ENCODE measurements at places on chromosomes 3 and 15.

- no peak for DNase-seq
Measured at GRCh38 chr3:129112308-129113052, 9.1 kb downstream of the RAB43 start.

GRCh38 chr3:141237701-141238521 is 6.3 kb downstream of the PXYLP1 start:
- no peak for DNase-seq

DNA sequence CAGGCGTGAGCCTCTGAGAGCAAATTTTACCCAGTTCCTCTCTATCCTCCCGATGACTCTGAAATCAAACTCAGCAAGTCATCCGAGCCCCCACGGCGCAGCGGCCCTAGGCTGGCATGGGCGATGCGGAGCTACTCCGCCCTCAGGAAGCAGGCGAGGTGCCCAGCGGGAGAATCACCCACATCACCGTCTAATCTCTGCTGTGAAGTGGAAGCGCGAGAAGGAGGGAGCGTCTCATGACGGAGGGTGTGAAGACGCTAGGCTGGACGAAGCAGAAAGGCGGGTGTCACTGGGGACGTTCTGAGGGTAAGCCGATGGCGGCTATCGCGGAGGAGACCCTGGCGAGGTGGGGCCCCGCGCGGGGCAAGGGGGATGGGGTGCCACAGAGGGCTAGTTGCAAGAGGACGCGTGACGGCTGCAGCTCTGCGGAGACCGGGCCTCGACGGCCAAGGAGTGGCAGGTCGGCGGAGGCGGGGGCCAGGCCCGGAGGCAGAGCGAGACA is 9.1 kb upstream of the GNAI2 start:
- DNase-seq, result no peak

DNA sequence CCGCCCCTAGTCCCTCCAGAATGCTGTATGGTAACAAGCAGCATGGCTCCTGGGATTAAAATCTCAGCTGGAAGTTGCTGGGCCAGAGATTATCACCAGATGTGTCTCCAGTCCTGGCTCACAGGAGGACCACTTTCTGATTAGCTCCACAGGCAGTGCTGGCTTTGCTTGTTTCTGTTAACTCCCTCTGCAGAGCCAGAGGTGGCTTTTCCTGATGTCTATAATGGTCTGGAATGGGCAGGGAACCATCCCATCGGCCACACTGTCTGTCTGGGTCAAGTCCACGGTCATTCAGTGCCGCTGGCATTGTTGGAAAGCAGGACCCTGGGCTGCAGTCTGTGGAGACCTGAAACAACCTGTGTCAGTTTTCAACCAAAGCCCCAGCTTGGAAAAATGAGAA is 119.6 kb upstream of the CTDSPL start:
- DNase-seq, result no peak

DNA sequence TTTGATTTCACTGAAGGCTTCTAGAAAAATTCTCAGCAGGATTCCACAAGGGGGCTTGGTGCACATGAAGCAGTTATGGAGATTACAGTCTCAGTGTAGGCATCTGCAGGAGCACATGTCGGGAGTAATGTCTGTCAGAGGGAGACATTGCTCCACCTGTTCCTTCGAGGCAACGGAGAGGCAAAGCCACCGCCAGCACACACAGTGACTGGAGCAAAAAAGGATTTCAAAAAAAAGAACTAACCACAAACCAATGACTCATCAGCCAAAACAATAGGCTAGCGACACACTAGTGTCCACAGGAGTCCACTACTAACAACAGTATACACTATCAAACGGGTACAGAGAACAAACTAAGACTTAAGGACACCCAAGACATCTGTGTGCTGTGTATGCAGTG is 68.9 kb downstream of the NPTN start:
- no peak for DNase-seq

- DNase-seq, result no peak
Measured at GRCh38 chr3:125105116-125105515, 49.3 kb upstream of the HEG1 start.

DNA sequence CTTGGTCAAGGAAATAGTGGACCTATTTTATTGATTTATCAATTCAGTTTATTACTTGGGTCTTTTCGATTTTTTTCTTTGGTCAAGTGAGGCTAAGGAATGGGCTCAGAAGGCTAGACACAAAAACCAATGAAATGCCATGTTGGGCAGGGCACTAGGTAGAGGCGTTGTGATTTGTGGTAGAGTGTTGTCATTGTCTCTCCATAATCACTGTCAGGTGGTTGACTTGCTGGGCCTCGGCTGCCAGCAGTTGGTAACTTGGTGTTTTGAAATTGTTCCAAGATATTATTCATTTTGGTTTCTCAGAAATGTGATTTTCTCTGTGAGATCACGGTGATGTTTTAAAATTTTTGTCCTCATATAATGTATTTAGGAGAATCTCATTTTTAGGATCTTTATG is 173.6 kb downstream of the KLHL25 start:
- DNase-seq, result no peak

DNA sequence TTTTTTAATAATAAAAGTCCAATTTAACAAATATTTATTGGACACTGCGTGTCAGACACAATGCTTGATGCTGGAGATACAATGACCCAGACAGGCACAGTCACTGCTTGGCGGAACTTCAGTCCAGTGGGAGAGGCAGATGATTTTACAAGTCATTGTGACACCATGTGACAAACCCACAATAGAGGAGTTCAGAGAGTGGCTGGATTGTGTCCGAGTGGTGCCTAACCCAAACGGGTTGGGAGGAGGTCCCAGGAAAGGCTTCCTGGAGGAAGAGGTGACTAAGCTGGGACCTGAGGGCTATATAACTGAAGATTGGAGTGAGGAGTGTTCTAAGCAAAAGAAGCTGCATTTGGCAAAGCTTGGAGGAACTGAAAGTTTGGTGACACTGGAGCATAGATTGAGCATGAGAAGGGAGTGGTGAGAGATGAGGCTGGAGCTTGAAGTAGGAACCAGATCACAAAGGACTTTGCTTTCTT is 41.4 kb downstream of the CRTC3 start:
- DNase-seq, result peak; percentile 36

GRCh38 chr15:95263751-95264150 is 1032.4 kb downstream of the MCTP2 start:
- DNase-seq, result no peak

DNA sequence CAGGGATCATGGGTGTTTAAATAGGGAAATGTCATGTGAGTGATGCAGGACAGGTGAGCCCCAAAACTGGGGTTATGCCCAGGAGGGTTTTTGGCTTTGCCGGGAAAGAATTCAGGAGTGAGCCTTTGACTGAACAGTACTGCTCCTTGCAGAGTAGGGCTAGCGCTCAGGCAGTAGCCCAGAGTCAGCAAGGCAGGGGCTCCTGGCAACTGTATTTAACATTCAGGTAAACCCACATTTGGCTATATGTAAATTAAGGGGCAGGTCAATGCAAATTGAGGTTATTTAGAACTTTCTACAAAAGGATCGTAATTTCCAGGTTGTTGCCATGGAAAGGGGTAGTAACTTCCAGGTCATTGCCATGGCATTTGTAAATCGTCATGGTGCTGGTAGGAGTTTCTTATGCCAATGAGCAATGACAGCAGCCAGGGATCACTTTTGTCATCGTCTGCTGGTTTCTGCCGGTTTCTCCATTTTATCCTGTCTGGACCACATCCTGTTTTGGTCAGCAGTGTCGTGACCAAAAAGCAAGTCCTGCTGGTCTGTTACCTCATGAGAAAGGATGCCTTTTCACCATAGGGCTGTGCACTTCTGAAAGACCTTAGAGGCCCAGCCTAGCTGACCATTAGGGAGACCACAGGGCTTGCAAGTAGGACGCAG is 24.3 kb downstream of the MTHFS start:
- DNase-seq, result no peak

DNA sequence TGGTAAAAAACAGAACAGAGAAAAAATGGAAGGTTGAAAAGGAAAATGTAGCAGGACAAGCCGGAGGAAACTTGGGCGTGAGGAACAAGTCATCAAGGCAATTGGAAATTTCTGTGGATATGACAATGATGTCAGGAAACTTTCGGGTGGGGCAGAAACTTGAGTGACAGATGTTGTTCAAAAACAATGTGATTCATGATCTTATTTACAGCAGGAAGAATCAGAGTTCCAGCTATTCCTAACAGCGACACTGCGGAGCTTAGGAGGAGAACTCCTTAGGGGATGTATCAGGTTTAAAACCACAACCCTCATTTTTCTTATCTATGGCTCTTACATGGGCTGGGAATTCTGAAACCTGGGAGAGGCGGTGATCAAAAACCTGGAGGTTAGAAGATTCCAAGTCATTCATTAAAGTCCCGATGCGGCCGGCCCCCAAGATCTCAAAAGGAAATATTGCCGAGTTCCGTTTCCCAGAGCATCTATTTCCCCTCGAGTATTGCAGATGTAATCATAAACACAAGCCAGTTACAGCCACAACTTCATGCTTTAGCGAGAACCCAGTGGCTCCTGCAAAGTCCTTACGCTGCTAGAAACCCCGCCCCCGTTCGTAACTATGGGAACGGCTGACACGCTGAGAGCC is 659 bp upstream of the ARRDC4 start:
- DNase-seq, result no peak

- DNase-seq, result no peak
Measured at GRCh38 chr3:14119651-14120050, 5.0 kb downstream of the CHCHD4 start.

DNA sequence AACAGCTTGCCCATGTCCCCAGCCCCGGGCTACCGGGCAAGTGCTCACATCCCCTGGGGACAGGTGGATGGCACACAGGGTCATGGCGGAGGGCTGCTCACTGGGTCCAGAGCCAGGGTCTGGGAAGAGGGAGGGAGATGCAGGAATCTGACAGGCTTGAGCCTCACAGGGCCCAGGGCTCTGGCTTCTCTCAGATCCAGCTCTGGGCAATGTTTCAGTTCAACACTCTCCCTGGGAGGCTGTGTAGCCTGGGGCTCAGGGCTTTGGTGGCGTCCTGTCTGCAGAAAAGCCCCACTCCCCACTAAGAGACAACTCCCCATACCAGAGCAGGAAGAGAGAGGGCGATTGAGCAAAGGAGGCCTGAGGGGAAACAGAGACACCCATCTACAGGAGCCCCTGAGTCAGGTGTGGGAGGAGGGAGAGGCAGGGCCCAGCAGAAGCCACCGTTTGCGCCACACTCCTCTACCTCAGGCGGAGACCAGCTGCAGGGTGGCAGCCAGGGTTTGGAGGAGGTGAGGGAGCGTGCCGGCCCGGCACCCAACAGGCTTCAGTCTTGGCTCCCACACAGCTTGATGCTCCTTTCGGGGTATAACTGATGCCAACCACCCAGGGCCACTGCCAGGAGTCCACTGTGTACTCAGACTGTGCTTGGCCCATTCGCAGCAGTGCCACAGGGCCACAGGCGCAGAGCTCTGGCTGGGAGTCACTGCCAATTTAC is 16.8 kb upstream of the SRP14 start:
- DNase-seq, result no peak

- no peak for DNase-seq
Measured at GRCh38 chr3:195715583-195716266, 5.1 kb upstream of the MUC20 start.

DNA sequence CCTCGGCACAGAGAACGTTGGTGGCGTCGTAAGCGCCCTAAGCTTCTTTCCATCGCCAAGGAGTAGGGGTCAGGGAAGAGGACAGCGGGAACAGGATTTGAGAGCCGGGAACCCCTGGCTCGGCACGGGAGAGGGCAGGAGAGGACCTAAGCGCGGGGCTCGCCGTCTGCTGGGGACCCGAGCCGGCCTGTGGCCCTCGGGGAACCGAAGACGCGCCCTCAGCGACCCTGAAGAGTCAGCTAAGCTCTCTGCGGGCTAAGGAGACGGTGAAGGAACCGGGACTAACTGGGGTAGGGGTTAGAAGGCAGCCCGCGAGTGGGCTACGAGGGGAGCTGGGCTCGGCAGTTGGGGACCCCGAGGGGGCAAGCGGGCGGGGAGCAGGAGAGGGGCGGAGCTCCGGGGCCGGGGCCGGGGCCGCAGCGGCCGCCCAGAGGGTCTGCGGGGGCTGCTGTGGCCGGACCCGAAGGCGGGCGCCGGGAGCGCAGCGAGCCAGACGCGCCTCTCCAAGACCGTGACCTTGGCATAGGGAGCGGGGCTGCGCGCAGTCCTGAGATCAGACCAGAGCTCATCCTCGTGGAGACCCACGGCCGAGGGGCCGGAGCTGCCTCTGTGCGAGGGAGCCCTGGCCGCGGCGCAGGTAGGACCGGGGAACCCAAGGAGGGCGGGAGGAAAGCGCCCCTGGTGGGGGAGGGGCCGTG is 574 bp downstream of the CASR start:
- DNase-seq, result no peak

DNA sequence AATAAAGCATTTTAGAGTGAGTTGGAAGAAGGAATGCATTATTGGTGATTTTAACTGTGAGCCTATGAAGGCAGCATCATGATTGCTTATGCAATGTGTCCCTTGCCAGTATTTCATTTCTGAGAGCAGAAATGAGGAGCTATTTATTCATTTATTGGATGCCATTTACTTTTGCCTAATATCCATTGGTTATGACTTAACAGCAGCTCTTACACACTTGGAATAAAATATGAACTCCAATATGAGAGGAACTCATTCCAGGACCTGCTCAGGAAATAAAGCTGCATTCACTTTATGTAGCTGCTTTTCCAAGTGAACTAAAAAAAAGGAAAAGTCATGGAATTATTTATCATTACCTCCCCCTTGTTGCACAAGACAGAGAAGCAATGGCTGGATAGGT is 280.1 kb downstream of the LRTM1 start:
- no peak for DNase-seq

DNA sequence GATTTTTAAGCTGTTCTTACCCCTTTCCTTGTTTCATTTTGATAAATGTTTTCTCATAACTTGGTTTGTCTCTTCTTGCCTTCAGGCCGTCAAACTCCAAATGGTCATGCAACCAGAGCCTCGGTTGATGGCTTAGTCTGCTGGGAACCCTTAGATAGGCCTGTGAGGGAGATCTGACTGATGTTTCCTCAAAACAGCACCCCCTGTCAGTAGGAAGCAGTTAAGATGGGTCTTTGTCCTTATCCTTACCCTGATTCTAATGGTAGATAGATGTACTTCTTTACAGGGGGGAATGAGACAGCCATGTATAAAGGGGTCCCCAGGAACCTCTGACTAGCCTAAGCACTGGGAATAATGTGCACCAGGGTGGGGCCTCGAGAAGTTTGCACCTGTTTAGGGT is 16.3 kb upstream of the OR5H1 start:
- no peak for DNase-seq

GRCh38 chr3:52090131-52090932 is 34.0 kb upstream of the DUSP7 start:
- DNase-seq, result peak; percentile 45

DNA sequence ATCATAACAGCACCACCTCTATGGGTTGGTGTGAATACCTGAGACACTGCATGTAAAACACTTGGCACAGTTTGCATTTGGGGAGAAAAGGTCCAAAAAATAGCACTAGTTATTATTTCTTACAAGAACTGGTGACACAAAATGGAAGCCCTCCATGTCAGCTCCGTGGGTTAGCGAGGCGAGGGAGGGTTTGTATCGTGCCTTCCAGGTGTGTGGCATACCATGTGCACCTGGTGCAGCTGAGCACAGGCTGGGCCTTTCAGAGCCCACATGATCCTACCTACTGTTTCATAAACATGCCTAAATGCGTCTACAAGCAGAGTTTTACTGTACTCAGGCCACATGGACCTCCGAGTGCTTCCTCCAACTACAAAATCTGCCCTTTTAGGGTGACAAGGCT is 5.6 kb downstream of the CXCR6 start:
- no peak for DNase-seq
